LoVo (cell line): ENCODE measurements at places on chromosomes 6 and 20.
A peak's percentile ranks its signal among the peaks of the same experiment; 100 is the strongest.

DNA sequence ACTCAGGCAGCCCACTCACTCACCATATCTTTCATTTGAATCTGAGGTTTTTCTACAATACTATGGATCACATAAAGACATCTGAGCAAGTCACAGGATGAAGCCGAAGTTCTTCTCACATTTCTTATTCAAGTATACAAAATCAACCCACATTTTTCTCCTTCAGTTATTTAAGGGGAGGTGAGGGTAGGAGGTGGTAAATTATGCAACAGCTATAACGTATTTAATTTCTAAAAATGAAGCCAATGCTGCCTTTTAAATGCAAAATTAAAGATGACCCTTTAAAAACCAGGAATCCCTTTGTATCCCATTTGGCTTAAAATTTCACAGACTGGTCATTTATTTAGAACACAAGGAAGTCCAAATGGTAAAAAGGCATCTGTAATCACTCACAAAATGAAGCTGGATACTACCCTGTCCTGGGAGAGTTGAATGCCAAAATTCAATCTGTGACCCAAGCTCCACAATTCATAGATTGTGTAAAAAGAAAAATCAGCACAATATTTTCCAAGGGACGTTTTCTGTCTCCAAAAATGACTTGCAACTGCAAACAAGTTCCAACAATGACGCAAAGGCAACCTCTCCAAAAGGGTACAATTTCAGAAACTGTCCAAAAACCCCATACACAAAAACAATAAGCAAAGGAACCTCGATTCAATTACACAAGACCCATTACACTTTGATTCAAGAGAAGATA is 48.8 kb downstream of the EPB41L2 start:
- no peak for DNase-seq

GRCh38 chr6:85460921-85461797 is 11.3 kb downstream of the NT5E start:
- DNase-seq, result no peak

DNA sequence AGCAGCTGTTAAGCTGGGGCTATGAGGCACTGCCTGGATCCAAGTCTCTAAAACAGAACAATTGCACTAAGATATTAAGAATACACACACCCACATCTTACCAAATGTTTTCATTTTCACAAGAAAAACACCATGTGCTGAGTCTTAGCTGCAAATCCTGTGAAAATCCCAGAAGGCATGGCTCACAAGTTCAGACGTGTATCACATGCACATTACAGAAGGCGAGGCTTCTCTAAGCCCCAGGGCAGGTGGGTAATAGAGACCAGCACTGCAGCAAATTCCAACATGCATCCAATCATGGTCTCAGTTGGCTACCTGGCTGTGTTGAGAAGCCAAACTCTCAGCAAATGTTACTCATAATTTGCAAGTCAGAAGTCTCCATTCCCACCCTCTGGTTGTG is 16.2 kb upstream of the CST3 start:
- DNase-seq, result no peak

DNA sequence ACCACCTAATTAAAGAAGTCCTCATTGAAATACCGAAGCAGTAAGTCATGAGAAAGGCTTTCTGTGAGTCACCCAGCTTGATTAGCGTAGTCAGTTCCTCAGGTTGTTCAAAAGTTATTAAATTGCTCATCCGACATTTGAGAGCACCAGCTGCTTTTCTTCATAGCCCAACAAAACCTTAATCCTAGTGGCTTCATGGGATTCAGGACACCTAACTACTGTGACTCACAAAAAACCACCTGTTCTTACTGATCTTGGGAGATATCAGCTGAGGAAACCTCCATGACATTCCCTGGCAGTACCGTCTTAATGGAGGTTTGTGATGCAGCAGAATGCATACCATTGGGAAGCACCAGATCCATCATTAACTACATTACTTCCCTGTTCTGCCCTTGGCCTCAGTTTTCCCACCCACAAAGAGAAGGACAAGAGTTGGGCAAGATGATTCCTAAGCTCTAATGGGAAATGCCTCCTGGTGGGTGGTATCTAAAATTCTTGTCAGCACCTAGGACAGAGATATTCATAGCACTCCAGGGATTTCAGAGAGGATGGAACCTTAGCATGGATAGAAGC is 103.8 kb downstream of the KHDC1L start:
- peak; percentile 54 for DNase-seq

DNA sequence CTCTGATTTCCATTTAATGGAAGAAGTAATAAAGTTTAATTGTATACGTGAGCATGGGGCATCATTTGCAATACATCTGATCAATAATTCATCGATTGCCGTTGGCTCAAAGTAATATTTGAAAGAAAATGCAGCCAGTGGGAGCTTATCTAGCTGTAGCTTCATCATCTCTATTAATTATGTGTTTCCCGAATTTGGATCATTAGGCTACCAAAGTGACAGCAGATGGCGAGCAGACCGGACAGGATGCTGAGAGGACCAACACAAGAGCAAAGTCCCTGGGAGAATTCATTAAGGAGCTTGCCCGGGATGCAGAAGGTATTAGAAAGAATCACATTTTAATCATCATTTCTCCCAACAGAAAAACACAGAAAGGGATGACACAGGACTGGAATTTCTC is 327.1 kb downstream of the ARHGAP18 start:
- DNase-seq, result no peak

- DNase-seq, result no peak
Measured at GRCh38 chr6:144662812-144663365, 377.8 kb downstream of the UTRN start.

DNA sequence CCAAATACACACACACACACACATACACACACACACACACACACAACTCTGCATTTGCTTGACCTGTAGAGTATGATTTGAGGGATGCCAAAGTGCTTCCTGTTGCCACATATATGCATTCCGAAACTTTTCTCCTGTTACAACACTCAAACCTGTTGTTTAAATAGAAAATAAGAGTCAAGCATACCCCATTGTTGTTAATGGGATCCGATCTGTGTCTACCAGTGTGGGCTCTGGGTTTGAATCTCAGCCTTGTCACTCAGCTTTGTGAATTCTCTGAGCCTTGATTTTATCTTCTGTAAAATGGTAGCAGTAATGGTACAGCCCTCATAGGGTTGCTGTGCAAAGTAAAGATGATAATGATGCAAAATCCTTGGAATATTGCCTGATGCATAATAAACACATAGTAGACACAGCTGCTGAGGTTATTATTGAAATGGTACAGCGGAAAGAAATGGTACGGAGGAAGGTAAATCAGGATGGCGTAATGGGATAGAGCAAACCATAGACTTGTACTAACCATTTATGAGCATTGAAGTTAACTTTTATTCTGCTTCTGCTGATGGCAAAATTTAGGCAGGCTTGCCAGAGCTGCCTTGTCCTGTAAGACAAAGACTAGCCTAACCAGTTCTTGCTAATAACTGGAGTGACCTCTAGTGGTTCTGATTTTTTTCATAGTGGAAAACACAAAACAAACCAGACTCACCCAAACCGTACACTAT is 113.5 kb upstream of the PHACTR1 start:
- peak; percentile 52 for DNase-seq

DNA sequence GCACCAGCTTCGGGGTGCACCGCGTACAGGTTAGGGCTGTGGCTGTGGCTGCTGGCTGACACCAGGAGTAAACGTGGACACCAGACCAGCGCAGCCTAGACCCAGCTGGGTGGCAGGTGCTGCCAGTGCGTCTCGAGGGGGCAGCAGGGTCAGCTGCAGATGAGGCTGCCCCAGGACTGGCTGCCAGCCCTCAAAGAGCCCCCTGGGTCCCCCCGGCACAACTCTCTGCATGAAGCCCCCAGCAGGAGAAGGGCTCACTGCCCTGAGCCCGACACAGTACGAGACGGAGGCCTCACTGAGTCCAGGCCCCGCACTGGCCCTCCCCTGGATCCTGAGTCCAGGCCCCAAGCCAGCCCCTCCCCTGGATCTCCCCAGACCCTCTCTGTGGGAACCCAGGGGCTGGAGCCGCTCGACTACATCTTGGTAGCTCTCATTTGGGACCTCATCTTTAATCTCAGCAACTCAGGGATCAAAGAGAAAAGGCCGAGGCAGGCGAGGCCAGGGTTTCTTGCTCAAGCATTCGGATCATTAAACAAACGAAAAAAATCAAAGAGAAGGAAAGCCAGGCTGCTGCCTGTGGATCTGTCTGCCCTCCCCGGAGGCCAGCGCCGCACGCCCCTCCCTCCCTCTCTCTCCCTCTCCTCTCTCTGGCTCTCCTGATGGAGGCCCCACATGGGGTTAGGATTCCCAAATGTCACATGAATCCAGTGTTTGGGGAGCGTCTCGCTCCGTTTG is 7.0 kb upstream of the NKAIN4 start:
- DNase-seq, result no peak

- no peak for DNase-seq
Measured at GRCh38 chr6:136016228-136017225, 165.0 kb downstream of the PDE7B start.

GRCh38 chr6:150579611-150580010 is 20.1 kb upstream of the PLEKHG1 start:
- no peak for DNase-seq

DNA sequence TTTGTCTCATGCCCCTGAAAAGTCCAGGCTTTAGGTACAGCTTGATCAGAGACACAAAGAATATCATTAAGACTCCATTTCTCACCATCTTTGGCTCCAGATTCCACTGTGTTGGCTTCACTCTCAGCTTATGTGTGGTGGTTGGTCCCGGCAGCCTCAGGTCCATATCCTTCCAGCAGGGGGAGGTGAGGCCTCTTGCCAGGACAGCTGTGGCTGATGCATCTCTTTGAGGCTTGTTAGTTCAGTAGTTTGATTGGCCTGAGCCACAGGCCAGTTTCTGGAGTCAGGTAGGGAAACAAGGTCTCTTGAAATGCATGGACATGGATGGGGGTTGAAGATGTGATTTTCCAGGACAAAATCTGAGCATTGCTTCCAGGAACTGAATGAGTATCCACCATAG is 62.4 kb downstream of the JAG1 start:
- no peak for DNase-seq

DNA sequence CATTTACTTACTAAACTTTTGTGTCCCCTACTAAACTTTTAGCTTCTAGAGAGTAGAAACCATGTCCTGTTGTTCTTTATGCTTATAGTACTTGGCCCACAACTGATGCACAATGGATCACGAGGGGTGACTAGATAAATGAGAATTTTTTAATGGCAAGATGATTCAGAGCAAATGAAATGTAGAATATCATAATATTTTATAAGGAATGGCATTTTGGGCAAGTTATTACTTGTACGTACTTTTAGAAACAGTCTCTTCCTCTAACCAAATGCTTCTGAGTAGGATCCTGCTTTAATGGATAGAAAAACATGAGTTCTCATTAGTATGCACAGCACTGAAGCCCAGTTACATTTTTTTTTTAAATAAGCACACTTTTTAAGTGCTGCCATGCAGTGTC is 336.3 kb downstream of the NRN1 start:
- DNase-seq, result no peak

DNA sequence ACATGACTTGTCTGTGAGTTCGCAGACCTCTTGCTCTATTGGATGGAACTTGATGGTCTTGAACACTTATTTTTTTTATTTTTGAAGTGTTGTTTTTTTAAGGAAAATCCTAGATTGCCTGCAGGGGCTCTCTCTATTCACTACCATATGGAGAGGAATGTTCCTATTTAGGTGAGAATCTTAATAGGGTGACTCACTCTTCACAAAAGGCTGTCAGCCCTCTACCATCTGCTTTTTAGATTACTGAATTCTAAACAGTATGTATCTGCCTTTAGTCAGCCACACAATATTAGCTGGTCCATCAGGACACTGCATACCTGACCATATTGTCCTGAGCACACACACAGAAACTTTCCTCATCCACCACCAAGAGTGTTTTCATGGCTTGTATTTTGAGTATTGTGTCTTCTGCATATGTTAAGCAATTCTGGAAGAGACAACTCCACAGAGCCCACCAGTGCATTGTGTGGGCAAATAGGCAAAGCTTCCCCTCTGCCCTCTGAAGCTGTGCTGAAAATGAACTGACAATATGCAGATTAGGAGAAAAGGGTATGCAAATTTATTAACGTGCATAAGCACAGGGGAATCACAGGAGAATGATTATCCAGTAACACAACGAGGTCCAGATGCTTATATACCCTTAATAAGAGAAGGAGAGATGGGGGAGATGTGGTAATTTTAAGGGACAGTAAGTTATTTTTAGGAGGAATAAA is 6.6 kb upstream of the BTBD9 start:
- DNase-seq, result no peak
